NCI-H1417 treated with DMSO at 0.1 percent for 48 hours (cell line): ENCODE measurements at places on chromosomes 2 and 18.

DNA sequence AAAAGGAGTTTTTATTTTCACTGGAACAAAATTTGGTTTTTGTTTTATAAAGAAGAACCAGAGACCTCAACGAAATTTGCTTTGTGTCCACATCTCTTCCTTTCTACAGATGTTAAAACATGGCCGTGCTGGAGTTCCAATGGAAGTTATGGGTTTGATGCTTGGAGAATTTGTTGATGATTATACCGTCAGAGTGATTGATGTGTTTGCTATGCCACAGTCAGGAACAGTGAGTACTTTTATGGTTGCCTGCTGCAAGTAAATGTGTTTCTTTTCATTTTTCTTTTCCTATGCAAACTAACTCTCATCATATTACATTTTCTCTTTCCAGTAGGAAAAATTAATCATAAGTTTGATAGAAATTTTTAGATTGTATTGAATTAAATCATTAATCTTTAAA lies 48.4 kb upstream of the TBR1 start:
- DNase-seq, result no peak

DNA sequence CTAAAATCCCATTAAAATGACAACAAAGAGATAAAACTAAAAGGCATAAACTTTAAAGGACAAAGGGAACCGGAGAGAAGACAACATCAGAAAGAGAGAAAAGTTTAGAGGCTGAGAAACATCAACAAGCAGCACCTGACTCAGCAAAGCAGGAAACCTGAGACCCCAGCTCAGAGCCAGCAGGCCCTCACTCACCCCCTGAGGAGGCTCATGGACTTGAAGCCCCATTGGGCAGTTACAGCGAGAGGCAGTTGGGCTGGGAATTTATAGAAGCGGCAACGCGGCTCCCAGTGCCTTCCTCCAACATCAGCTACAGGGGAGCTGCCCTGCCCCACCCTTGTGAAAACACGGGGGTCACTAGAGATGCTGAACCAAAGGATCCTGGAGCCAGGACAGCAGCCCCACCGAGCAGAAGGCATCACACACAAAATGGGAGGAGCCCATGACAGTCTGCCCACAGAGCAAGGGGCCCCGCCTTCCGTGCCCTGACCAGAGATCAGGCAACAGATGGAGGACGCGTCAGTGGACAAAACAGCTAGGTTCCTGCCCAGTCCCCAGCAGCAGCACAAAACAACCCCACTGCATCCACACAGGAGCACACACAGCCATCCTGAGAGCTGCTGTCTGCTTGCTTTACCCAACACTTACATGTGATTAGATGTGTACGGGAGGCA lies 52.7 kb downstream of the CMPK2 start:
- DNase-seq, result no peak

DNA sequence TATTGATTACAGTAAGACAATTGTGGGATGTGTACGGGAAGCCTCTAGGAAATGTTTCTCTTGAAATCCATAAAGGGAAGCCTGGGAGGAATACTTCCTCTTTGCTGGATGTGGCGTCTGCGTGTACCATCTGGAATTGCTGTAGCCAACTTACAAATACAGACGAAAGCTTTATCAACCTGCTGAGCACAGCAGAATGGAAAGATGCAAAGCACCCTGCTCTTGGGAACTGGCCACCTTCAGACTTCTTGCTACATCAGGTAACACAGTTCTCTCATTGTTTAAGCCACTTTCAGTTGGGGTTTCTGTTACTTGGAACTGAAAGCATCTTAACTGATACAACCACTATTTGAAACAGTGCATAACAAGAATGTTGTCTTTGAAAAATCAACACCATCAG lies 213.8 kb downstream of the HRH4 start:
- DNase-seq, result no peak

- no peak for DNase-seq
These were observed 27.3 kb upstream of the MGAT5 start for GRCh38 chr2:134226601-134227000.

GRCh38 chr2:213101692-213102460 lies 49.5 kb downstream of the IKZF2 start:
- DNase-seq, result no peak

GRCh38 chr2:18077231-18077630 lies 198.8 kb downstream of the KCNS3 start:
- DNase-seq, result no peak

GRCh38 chr2:8574196-8575037 lies 107.4 kb upstream of the ID2 start:
- no peak for DNase-seq

GRCh38 chr2:229714080-229714735 lies at the start of gene DNER:
TSS of gene DNER (minus strand) at chr2:229714555. CDS start at chr2:229714423, 132 bp downstream.
- DNase-seq, result no peak

DNA sequence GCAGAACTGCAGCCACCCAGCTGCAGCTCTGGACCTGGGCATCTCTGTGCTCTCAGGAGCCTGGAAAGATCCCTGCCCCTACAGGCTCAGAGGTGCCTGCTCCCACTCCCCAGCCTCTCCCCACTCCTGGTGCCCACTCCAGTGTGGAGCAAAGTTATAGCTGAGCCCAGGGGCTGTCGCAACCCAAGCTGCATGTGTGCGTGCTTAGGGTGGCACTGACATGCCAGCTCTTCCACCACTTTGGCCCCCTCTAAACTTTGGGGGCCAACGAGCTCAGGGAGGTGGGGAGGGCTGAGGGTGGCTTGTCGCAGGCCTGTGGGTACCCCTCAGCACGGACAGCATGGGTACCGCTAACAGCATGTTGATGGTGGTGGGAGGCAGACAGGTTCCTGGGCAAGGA lies 126.3 kb upstream of the FHL2 start:
- no peak for DNase-seq

DNA sequence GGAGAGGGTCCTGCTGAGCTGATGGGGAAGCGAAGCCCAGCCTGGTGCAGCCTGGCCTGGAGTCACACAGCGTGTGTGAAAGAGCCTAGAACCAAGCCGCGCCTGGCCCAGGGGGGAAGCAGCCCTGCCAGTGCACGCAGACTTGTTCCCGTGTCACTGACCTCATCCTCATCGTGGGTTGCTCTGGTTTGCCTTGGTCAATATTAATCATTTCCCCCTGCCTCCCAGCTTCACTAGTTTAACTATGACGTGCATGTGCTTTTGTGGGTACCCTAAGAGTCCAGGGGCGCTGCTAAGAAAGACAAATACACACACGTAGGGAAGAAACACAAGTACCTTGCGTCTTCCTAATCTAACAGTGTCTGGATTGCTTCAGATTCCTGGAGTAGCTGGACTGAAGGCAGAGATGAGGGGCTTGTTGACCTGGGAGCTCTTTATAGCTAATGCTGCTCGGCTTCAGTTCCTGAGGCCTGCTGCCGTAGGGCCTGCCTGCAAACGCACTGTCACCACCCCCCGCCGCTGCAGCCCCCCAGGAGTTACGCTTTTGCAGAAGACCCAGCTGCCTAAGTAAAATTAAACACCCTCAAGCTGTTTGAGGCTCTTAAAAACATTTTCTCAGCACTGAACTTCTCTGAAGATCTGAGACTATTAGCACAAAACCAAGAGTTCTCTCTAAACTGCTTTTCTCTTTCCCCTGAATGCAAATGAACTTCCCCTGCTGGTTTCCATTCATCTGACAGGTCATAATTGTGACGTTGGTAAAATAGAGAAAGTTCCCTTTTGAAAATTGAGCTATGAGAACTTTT lies 159.2 kb downstream of the FAM210A start:
- DNase-seq, result no peak

DNA sequence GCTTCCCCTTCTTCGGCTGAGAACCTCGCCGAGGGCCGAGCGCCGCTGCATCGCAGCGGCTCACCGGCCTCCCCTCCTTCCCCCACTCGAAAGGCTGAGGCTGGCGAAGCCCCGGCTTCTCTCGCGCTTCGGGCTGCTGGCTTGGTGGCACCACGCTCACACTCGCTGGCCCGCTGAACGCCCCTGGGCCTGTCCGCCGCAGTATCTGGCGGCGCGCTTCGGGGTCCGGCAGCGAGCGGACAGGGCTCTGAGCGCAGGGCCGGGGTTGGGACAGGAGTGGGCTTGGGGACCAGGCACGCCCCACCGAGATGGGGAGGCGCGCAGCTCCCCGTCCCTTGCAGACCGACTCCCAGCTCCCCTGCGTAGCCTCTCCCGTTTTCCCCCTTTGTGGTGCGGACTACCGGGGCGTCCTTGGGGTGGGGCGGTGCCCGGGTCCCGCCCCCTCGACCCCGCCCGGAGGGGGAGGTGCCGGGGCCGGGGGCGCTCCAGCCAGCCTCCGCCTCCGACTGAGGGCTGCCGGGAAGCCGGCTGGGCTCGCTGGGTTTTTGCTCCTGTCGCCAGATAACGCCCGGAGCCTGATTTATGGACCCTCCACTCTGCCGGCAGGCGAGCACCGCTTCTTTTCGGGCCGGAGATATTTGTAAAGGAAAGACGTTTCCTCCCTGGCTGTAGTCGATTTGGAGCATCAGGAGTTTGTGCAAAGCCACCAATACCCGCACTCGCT lies 3.8 kb downstream of the GBX2 start:
- no peak for DNase-seq

GRCh38 chr2:172865422-172865821 lies 129.8 kb downstream of the RAPGEF4 start:
- no peak for DNase-seq

- no peak for DNase-seq
These were observed 99.4 kb upstream of the SCN7A start for GRCh38 chr2:166593403-166593802.

DNA sequence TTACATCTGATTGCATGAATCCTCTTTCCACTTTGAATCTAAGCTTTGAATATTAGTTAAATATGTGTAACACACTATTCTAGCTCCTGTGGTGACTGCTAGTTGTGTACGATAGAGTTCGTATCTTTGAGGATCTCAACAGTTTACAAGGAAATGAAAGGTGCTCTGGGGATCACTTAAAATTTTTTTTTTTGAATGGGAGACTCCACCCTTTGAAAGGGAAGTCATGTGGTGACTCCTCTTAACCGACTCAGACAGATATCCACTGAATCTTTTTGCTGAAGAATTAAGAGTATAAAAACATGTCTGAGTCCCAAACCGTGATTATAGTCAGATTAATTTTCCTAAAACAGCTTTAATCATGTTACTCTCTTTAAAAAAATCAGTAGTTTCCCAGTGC lies 4.0 kb downstream of the CLIP4 start:
- DNase-seq, result no peak

- no peak for DNase-seq
These were observed 361.9 kb downstream of the NYAP2 start for GRCh38 chr2:225761396-225761795.

DNA sequence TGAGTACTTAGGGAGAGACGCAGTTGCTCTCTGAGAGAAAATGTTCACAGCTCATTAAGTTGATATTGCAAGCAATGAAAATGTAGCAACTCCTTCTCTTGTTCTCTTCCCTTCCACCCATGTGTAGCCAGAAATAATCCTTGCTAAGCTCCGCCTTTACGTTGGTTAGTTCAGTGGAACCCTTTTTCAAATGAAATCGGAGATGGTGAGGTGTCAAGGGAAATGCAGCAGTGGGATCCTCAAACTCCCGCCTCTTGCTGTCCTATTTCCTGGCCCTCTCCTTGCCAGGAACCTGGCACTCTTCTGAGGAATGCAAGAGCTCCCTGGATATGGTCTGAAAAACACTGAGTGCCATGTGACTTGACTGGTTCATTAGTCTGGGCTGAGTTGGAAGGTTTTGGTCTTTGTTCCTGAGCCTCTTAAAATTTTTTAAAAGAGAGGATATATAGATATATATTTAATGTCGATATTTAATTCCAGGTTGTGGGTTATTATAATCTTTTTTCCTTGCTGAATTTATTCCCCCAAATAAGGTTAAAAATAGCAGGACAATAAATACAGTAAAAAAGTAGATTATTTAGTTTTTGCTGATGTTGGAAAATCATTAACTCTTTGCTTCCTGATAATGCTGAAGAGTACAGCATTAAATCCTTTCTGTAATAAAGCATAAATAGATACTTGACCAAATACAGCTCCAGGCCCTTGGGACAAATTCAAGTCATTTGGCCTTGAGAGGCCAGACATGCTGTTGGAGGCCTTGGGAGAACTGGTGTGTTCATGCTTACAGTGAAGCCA lies 116.2 kb downstream of the EML6 start:
- no peak for DNase-seq

DNA sequence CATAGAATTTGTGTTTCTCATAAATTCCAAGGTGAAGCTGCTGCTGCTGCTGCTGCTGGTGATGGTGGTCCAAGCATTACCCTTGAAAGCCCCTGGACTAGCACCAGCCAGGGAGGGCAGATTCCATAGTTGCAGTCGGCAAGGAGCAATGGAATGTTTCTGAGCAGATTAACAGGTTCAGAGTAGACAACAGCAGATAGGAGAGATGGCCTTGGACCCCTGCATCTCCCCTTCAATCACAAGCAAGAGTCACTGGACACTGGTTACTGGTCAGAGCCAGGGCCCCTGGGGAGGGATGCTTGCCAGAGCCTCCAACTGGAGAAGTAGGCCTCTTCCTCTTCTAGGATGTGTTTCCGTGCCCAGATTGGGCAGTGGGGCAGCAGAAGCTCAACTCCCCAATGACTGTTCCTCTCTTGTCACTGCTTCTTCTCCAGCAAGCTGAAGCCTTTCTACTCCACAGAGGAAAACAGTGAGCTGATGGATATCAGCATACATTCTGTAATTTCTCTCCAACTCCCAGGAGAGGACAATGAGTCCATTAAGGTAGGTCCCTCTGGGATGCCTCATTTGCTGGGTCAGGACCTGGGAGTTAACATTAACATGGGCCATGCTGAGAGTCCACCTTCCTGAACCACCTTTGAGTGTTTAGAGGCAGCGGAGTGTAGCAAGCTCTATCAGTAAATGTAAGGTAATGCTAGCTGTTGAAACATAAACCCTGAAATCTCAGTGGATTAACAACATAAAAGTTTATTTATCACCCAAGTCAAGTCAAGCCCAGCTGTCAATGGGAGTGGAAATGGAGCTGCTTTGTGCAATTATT lies 35.3 kb downstream of the MROH2A start:
- DNase-seq, result no peak

- no peak for DNase-seq
These were observed 98.9 kb downstream of the PHLPP1 start for GRCh38 chr18:62814132-62814759.

- DNase-seq, result no peak
These were observed 147.1 kb downstream of the ARHGAP28 start for GRCh38 chr18:6876641-6877041.

DNA sequence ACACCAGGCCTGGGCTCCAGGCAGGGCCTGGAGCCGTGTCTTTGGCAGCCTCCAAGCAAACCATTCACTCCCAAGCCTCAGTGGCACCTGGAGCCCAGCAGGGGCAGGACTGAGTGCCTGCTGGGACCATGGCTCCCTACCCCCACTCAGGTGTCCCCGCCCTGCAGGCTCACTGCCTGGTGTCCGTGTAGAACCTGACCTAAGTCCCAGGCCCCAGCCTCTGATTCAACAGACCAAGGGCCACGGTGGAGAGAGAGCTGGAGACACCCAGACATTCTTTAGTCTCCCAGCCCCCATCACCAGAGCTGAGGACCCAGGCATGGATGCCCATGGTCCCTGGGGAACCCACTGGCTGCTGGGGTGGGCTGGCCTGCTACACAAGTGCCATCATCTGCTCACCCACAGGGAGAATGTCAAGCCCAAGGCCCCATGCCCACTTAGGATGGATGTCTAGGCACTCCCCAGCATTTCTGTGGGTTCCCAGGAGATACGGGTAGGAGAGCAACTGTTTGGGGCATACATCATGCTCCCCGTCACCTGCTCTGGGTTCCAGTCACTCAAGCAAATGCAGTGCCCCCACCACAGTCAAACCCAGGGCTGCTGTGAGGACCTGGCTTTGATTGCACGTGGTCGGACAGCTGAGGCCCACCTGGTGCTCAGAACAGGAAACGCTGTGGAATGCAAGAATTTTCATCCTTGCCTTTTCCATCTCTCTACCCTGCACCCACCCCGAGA lies 42.9 kb upstream of the ATG16L1 start:
- DNase-seq, result no peak
